Heart right ventricle (tissue), 16 donors: ENCODE measurements at places on chromosomes 11 and 22. TPM values are rescaled to one million over a fixed set of nuclear protein-coding genes. Genes with fewer than 3 reads are reported as not detected.

The SYT8 gene
- not detected for total RNA-seq

The TESMIN gene
- 0.30 TPM for total RNA-seq

The CARNS1 gene
- total RNA-seq: 20.7 TPM

The DBX1 gene
- total RNA-seq: not detected

The CTSW gene
- not detected for total RNA-seq

DNA sequence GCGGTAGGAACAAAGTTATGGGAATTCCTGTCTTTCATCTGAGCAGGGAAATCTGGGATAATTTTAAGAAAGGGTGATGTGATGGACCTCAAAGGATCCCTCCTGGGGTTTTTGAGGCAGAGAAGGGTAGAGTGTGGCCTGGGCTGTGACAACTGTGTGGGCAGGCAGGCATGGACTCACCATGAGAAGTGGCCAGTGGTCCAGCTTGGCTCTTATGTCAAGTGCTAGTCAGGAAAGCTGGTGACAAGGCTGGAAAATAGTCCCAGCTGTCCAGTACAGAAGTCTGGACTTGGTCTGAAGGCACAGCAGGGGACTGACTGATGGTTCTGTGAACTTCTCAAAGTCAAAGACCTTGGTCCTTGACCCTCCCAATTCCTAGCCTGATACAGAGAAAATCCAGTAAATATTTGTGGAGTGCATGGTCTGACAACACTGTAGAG is 1.7 kb downstream of the PPFIBP2 start:
- peaks cover 37% of the 10 kb centered on the region for H3K4me1 ChIP-seq
- no peak overlapping the region for H3K4me3 ChIP-seq
- H3K36me3 ChIP-seq: no peaks in the 10 kb centered on the region
- no peak for DNase-seq
- no peak overlapping the region for H3K27ac ChIP-seq

GRCh38 chr11:114134870-114135269 is 75.4 kb downstream of the ZBTB16 start:
- peak overlapping the region; percentile 77 for H3K27ac ChIP-seq
- DNase-seq: no peak
- no peaks in the 10 kb centered on the region for H3K36me3 ChIP-seq
- H3K27me3 ChIP-seq: no peaks in the 10 kb centered on the region
- H3K4me1 ChIP-seq: peaks cover 97% of the 10 kb centered on the region

DNA sequence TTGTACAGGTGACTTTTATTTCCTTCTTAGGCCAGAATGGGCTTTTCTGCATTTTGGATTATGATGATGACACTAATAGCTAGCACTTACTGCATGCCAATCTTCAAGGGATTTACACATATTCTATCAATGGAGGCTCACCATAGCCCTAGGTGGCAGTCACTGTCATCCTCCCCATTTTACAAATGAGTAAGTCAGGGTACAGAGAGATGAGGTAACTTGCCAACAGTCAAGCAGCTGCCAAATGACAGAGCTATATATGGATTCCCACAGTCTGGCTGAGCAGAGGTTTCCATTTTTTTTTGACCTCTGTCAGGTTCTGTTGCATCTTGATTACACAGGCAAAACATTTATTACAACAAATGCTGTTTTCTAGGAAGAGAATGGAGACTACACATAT is 23.8 kb upstream of the C11orf96 start:
- no peak for DNase-seq
- H3K27me3 ChIP-seq: no peaks in the 10 kb centered on the region
- peaks cover 51% of the 10 kb centered on the region for H3K4me1 ChIP-seq
- H3K27ac ChIP-seq: peak overlapping the region; percentile 85

GRCh38 chr22:41672780-41673509 is 15.7 kb downstream of the SNU13 start:
- no peak overlapping the region for H3K27ac ChIP-seq
- H3K4me3 ChIP-seq: no peak overlapping the region
- no peak for DNase-seq
- H3K4me1 ChIP-seq: peaks cover 5% of the 10 kb centered on the region

DNA sequence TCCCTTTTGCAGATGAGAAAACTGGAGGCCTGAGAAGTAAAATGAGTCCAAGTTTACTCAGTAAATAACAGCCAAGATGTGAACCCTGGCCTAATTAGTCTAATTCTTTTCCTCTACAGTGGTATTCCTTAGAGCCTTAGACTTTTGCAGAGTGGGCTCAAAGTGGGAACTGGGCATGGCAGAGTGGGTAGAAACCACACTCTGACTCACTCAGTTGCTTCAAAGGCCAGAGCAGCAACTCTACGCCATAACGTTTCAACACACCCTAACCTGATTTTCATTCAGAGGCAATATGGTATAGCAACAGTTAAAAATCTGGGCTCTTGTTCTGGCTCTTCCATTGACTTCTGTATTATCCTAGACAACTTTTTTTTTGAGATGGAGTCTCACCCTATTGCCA is 2.8 kb downstream of the THRSP start:
- H3K27me3 ChIP-seq: no peaks in the 10 kb centered on the region
- no peak for DNase-seq
- no peak overlapping the region for H3K27ac ChIP-seq
- H3K36me3 ChIP-seq: peaks cover 10% of the 10 kb centered on the region
- H3K4me1 ChIP-seq: peaks cover 11% of the 10 kb centered on the region

- H3K27me3 ChIP-seq: no peaks in the 10 kb centered on the region
- H3K36me3 ChIP-seq: no peaks in the 10 kb centered on the region
- H3K4me1 ChIP-seq: peaks cover 43% of the 10 kb centered on the region
- H3K27ac ChIP-seq: no peak overlapping the region
- no peak overlapping the region for H3K4me3 ChIP-seq
Measured at GRCh38 chr11:126138636-126139035, 72.8 kb downstream of the RPUSD4 start.

DNA sequence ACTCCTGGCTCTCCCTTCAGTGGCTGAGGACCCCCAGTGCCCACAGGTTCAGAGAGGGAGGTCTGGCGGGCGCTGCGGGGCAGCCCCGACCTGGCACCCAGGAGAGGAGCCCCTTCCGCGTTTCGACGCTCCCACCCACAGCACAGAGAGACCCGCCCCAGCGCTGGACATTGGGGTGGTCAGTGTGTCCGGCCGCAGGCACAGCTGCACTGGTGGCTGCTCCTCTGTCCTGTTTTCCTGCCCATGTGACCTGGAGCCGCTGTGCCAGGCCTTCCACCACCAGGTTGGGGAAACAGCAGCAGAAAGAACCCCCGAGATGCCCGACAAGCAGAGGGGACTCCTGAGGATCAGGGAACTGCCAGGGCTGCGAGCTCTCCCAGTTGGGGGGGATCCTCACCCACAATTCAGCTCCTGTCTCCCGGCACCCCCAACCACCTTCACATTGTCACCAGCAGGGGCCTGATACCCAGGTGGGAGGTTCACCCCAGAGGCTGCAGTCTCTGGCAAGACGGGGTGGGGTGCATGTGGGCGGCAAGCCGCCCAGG is 13.6 kb downstream of the KRTAP5-5 start:
- H3K27ac ChIP-seq: no peak overlapping the region
- DNase-seq: no peak
- H3K36me3 ChIP-seq: no peaks in the 10 kb centered on the region

DNA sequence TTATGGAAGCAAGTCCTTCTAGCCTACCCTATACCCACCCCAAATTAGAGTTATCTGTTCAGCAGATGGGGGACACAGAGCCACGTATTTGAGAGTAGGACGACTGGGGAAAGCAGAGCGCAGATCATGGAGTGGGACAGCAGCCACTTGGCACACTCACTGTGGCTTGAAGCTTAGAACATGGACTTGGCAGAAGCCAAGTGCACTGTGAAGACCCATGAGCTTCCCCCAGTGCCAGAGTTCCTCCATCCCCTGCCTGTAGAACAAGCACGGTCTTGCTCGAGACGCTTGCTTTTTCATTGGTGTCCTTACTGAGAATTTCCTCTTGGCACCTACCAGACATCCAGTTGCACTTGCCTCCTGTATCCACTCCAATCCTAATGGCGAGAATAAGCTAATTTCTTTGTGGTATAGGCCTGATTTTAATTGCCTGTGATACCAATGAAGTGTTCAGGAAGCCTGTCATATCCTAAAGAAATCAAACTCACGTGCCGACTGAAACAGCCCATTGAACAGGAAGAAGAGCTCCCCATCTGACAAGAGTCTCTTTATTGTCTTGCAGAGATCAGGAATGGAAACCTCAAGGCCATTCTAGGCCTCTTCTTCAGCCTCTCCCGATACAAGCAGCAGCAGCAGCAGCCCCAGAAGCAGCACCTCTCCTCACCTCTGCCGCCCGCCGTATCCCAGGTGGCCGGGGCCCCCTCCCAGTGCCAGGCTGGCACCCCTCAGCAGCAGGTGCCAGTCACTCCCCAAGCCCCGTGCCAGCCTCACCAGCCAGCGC is 166.9 kb downstream of the NAV2 start:
- no peak overlapping the region for H3K27ac ChIP-seq
- no peak overlapping the region for H3K4me3 ChIP-seq
- H3K4me1 ChIP-seq: peaks cover 34% of the 10 kb centered on the region
- no peaks in the 10 kb centered on the region for H3K27me3 ChIP-seq

- no peak overlapping the region for H3K27ac ChIP-seq
- no peaks in the 10 kb centered on the region for H3K36me3 ChIP-seq
Measured at GRCh38 chr22:21919526-21920307, 32.9 kb downstream of the PPM1F start.
